ENCODE measurements at places on chromosomes 3 and 15. TPM values are rescaled to one million over a fixed set of nuclear protein-coding genes. Genes with fewer than 3 reads are reported as not detected.

DNA sequence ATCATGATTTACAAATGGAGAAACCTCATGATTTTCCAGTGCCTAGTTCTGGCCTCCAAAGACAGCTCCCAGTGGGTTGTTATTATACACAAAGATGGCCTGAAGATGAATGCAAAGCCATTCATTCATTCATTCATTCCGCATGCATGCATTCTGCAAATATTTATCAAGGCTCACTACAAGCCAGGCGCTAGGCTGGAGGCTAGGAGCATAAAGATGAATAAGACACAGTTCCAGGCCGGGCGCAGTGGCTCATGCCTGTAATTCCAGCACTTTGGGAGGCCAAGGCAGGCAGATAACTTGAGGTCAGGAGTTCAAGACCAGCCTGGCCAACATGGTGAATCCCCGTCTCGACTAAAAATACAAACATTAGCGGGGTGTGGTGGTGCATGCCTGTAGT, 2.4 kb upstream of the PSMD2 start:
- no peak for DNase-seq

- no peak for DNase-seq
Measured at GRCh38 chr3:19972054-19972453, 25.2 kb downstream of the RAB5A start.

- no peak for DNase-seq
Measured at GRCh38 chr3:164236851-164237250, 841.4 kb downstream of the SI start.

The CP gene
- total RNA-seq: 3.4 TPM

DNA sequence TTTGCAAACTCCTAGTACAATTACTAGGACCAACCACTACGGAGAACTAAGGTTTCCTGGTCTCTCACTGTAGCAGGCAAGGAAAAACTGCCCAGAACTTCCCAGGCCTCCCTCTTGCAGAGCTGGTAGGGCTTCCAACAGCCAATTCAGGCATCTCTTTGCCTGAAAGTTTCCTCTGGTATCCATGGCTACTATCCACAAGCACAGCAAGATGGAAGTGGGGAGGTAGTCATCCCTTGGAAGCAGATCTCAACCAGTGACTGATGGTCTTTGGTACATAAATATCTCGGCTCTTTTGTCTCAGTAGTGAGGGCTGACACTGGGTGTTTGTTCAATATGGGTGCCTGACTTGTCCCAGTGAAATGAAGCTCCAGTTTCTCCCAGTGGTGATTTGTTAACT, 201.3 kb upstream of the MRPL3 start:
- no peak for DNase-seq

- DNase-seq: no peak
Measured at GRCh38 chr3:184647405-184647936, 64.4 kb downstream of the MAGEF1 start.

DNA sequence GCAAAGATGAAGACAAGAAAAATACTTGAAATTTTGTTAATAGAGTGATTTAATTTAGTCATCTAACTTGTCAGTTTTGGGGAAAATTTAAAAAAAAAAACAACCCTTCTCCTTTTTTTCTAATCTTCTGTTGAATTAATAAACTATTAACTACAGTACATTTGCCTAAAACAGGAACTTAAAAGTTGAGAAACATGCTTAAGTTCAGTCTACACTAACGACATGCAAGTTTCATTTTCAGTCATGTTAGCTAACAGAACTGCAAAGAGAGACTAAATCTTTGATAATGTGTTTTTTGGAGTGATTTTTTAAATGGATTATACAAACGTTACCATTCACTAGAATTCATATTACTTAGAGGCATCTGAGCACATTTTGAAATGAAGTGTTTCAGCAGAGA, 71.9 kb upstream of the MBNL1 start:
- no peak for DNase-seq

DNA sequence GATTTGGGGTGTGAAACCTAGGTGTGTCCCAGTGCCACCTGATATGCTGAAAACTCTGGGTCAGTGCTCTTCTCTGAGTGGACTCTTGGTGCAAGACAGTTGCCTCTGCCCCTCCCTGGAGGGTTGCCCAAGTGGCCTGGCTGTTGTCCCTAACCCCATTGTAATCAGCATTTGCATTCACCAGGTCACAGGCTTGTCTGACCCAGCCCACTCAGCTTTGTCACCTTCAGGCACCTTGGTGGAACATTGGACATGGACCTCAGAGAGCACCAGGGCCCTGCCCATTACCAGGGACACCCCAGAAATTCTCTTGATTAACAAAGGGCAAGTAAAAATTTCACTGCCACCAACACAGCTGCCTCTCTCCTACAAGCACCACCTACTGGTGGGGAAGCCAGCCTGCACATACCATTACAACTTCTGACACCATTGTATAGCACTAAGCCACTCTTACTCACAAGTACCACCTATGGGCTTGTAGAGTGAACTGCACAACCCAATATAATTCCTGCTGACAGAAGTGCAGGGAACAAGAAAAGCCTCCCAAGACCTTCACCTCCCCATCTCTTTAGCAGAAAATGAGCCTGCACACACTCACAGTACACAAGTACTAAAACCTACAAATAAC, 324.6 kb downstream of the EPHA6 start:
- no peak for DNase-seq

DNA sequence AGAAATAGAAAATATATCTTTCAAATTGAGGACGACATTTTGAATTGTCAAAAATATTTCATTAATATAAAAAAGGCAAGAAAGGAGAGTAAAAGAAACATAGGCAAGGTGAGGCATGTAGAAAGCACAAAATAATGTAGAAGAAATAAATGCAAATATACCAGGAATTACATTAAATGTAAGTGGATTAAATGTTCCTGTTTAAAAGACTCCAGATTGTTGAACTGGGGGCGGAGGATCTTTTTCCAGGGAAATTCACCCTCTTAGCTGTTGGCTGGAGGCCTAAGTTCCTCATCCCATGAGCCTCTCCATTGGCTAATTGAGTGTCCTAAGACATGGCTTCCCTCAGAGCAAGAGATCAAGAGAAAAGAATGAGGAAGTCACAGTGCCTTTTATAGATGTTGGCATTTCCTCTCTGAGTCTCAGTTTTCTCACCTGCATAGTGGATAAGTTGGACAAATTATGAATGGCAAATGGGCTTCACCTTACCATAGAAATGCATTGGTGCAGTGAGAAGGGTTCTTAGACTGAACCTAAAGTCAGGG, 147.4 kb upstream of the SMAD3 start:
- DNase-seq: no peak

DNA sequence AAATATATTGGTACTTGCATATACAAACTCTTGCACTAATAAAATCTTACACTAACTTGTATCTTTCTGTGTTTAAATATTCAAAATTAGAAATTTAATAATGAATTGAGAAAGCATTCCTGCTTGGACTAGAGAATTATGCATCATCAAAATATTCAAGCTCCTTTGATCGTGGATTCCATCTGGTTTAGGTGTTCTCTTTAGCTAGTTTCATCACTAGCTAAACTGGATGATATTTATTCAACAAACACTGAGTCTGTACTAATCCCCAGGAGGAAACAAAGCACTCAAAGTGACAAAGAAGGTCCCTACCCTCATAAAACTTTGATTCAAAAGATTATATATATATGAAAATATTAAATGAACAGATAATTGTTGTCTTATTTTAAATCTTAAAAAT, 1360.9 kb upstream of the ALCAM start:
- DNase-seq: no peak

- DNase-seq: no peak
Measured at GRCh38 chr3:160607826-160608225, 42.5 kb upstream of the KPNA4 start.

The ALPK3 gene
- total RNA-seq: 132 TPM

DNA sequence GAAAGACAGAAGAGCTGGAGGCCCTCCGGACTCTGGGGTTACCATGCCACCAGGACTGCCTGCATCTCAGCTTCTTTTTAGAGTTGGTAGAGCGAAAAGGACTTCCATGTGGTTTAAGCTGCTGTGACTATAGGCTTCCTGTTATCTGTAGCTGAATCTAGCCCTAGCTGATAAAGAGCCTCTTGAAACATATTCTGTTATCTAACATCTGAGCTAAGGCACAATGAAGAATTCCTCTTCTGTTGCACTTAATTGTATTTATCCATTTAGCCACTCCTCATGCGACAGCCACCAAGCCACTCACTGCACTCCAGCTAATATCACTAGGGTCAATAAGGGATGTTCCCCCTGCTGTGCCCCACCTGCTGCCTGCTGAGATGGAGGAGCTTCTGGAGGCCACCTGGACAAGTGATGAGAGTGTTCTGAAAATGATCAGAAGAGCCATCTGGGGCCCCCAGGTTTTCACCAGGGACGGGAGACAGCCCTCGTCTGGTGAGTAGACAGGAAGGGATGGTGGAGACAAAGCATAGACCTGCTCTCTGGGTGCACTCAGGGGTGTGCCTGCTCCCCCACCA, 94.6 kb upstream of the PLXNA1 start:
- no peak for DNase-seq

DNA sequence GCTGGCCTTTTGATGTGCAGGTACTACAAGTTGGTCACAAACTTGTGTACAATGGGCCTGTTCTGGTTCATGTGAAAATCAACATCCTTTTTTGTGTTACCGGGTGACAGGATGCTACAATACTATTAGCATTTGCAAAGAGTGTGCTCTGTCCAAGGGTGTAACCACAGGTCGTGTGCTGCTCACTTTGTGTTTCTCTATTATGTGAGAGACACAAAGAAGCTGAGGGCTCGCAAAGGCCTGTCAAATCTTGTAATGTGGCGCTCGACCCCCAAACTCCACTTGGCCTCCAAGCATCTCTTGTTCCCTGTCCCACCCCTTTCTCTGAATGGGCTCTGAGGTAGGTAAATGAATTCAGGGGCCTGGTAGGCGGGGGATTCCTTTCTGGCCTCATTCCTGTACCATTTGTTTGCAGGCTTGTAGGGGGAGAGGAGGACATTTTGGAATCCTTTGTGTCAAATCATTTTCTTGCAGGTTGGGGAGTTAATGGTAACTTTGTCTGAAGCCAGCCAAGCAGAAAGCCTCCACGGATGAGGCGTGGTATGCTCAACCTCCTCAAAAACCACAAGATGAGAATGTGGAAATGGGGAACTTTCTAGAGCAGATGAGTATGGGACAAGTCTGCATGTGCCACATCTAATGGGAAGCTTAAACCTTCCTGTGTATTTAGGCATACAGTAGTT, 109.1 kb downstream of the OPA1 start:
- no peak for DNase-seq

Data from Right ventricle myocardium inferior (tissue), 1 donor.